CD4-positive, alpha-beta T cell treated with Interleukin-17A for 1 hour (primary cell): ENCODE measurements at places on chromosomes 12 and 14.

DNA sequence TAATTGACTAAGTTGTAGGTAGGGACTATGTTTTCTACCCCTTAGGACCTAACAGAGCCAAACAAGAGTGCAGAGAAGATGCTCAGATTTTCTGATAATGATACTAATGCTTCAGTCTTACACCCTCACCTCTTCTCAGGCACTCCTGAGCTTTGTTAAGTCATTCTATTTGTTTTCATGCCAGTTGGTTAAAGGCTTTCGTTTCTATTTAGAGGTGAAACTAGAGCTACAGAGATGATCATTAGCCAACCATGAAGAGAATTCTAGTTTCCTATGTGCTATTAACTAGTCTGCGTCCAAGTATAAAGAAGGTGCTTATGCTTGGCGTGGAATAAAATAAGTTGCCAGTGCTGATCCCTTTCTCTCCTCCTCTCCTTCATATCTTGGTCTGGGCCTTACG lies 34.6 kb upstream of the PYGL start:
- no peak for DNase-seq

GRCh38 chr14:31026077-31026449 lies at the start of gene STRN3:
Gene STRN3, minus strand, starts transcription at chr14:31026379. Its CDS starts 194 bp downstream, at chr14:31026185.
- DNase-seq = no peak

GRCh38 chr12:72270246-72270645 lies 1.9 kb upstream of the TRHDE start:
- DNase-seq = no peak

DNA sequence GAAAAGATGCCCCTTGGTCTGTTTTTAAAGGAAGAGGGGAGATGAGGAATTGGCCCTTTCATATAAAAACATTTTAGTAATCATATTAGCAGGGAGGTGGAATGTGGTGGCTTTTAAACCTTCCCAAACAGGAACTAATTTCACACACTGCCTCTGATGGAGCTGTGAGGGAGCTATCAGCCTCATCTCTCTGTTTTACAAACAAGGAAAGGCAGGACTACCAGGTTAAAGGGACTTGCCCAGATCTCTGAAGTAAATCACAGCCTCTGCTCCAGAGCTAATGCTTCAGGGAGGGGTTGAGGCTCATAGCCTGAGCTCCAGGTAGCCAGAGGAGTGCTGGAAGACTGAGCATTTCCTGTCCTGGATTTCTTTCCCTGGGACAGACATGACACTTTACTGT lies 1.1 kb upstream of the BMP4 start:
- no peak for DNase-seq

GRCh38 chr12:121709478-121709961 lies 3.0 kb upstream of the TMEM120B start:
- DNase-seq = no peak

DNA sequence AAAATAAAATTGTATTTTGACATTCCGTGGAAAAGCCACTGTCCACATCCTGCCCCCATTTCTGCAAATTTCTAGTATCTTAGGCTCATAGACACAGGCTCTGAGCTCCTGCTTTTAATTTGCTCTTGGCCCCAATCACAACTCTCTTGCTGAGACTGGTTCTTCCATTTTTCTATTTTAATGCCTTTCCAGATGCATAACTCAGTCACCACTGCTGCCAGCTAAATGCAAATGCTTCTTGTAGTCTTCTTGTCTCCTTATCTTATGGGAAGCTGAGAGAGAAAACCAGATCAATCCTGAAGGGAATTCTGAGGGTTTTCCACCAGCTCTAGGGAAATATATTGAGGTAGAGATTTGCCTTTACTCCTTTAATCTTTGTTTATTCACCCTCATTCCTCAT lies 149.0 kb downstream of the DHRS2 start:
- DNase-seq = no peak

DNA sequence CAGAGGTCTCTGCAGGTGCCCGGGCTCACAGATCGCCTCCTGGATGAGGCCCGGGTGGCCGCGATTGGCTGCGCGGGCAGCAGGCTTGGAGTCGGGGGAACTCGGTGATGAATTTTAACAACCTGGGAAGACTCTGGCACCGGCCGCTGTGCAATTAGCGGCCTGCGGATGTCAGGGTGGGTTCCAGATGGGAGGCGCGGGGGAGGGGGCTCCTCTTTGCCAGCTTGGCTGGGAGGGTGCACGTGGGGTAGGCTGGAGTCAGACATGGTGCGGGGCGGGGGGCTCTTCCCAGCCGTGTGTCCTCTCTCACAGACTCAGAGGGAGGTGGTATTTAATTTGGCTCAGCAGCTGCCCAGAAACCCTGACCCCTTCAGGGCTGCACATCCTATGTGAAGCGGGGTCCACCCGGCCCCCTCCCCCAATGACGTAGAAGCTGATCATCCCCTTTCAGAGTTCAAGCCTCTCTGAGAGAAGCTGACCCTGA lies 81.4 kb downstream of the KIF26A start:
- DNase-seq = no peak

DNA sequence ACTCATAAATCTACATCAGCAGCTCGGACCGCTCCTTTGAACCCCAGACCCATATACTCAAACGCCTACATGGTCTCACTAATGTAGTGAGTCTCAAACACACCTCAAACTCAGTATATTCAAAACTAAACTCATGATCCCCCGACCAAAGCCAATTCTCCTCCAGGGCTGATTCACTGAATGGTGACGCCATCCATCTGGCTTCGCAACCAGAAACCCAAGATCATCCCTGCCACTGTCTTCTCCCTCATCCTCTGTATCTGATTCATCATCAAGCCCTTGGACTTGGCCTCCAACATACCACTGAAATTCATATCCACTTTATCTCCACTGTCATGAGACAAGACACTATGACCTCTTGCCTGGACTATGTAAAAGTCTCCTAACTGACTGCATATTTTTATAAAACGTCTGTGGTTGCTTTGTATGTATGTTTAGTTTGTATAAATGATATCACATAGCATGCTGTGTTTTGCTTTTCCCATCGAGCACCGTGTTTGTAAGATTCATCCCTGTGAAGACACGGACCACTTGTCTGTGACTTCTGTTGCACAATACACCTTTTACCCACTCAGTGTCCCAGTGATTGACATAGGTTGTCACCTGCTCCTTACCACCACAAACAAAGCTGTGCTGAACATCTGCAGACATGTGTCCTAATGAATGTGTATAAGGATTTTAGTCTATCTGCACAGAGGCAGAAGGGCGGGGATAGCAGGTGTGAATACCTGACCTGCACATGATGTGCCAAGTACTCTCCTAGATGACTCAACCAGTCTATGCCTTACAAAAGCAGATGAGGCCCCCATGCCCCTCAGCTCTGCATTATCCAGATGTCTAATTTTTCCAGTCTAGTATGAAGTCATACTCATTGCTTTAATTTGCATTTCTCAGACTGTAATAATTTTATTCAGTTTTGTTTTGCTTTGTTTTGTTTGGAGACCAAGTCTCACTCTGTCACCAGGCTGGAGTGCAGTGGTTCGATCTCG lies 76.9 kb downstream of the VWF start:
- no peak for DNase-seq

DNA sequence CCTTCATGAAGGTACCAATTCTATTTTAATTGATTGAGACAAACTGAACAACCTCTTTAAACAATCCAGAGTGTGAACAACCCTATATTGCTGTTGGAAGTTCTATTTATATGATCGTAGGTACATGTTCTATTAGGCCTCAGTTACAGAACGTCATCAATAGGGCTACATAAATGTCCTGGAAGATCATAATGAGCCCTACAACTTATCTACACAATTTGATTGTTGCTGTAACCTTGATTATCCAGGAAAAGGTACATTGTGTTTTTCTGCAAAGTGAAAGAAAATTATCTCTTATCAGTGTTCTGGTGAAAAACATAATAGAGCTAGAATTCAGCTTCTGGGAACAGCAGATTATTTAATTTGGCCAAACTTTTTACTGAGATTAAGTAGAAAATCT lies 612.9 kb downstream of the GALC start:
- DNase-seq = no peak

- no peak for DNase-seq
These were observed 22.4 kb upstream of the PPP1CC start for GRCh38 chr12:110765111-110765510.

- DNase-seq = no peak
These were observed 392.9 kb downstream of the NOVA1 start for GRCh38 chr14:26204728-26205479.

DNA sequence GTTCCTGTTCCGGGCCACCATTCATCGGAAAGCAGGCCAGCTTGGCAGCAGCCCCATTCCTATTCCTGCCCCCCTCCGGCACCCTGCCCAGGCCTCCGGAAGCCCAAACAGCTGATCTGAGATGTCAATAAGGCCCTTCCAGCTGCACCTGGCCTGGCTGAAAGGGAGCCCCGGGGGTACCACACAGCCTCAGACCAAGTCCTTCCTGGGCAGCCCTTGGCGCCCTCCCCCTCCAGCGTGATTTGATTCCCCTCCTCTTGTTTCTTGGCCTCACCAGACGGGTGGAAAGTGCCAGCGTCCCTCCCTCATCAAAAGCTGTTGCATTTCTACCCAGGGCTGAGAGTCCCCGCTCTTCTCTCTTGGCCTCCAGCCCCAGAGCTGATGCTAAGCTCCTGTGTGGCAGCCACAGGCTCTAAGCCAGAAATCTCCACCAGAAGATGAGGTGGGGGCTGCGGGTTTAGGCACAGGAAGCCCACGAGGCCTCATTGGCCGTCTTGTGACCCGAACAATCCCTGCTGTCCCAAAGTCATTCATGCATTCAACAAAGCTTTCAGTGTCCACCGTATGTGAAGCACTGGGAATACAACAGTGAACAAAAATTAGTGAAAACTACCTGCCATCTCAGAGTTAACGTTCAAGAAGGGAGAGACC lies 215.4 kb downstream of the SLC41A2 start:
- DNase-seq = no peak

DNA sequence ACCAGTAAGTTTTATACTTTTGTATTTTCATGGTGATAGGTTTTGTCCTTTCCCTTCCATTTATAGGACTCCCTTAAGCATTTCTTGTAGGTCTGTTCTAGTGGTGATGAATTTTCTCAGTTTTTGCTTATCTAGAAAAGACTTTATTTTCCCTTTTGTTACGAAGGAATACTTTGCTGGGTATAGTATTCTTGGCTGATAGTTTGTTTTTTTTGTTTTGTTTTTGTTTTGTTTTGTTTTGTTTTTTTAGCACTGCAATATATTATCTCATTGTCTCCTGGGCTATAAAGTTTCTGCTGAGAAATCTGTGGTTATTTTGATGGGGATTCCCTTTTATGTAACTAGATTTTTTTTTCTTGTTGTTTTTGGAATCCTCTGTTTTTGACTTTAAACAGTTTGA lies 67.7 kb downstream of the FBXO33 start:
- no peak for DNase-seq

- no peak for DNase-seq
These were observed 61.0 kb downstream of the NIN start for GRCh38 chr14:50769863-50770500.

DNA sequence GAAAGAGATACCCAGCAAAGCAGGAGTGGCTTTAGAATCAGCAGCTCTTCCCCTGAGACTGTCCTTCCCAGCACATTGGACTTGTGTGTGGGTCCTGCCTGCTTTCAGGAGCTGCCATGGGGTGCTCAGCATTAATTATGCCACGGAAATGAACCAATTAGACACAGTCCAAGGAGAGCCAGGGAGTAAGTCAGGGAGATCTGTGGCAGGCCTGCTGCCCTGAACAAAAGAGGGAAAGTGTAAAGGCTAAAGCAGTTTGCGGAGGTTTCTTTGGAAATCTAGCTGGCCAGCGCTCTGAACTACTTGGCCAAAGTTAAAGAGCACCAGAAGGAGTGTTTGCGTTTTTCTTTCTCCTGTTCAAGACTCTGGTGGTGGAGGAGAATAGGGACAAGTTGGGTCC lies 65.7 kb upstream of the SRSF5 start:
- no peak for DNase-seq

DNA sequence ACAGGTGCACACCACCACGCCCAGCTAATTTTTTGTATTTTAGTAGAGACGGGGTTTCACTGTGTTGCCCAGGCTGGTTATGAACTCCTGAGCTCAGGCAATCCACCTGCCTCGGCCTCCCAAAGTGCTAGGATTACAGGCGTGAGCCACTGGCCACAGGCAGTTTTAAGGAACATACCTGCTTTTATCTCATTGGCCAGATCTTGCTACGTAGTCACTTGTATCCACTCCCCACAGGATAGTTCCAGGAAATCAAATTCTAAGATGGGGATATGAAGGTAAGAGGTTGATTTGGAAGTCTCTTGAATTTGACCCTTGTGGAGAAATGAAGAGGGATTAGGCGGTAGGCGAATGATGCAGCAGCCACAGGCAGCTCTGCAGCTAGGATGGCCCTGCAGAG lies 8.8 kb upstream of the PLEKHG6 start:
- DNase-seq = no peak

DNA sequence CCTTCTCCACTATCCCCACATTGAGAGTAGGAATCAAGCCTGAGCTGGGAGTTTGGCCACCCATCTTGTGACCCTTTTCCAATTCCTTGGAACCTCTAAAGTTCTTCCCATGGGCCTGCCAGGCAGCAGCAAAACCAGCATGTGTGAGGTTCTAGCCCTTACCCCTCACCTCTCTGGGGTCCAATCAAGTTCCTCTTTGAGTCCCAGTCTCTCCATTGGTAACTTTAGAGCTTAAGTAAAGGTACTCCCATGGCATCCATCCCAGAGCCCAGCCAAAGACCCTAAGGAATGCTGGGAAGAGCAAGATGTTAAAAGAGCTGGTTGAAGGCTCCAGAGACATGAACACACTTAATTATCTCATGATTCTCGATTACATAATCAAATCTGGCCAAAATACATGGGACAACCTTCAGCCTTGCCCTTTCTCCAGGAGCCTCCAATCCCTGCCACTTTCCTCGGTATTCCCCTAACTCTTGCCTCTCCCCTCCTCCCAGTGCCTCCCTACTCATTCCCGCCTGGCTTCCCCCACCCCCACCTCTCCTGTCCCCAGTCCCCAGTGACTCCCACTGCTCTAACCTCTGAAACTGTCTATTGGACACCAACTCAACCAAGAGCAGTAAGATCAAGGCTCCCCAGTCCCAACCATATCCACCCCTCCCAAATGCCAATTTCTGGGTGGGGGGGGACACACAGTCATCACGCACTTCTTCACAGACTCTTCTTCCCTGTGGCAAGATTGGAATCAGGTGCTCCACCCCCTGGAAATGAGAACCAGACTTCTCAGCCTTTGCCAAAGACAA lies 4.8 kb upstream of the TNS2 start:
- DNase-seq = no peak

DNA sequence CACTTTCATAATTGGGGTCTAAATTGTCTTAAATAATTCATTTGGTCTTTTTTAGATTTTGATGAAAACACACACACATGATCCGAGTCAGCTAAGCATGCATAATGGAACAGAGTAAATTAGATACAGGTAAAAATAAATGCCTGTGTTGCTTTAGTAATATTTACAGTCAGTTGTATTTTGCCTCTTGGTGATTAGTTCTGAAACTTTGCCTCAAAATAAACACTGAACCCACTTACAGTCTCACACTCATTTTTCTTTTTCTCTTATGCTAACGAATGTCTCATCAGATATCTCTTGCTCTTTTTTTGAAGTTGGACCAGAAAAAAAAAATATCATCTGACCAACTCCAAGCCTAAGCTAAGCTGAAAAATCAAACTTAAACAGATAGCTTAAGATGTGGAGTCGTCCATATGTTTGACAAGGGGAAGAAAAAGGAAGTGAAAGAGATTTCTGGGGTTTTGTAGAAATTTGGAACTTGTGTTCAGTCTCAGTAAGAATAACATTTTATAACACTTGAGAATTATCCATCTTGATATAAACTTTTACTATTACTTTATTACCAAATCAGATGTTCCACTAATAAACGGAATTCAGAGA lies 592.5 kb downstream of the RPL10L start:
- DNase-seq = no peak

- DNase-seq = no peak
These were observed 284.2 kb downstream of the ADAMTS20 start for GRCh38 chr12:43267818-43268217.

- no peak for DNase-seq
These were observed 74.4 kb downstream of the WDR20 start for GRCh38 chr14:102213984-102214658.
